ENCODE measurements at places on chromosomes 6 and 20.

DNA sequence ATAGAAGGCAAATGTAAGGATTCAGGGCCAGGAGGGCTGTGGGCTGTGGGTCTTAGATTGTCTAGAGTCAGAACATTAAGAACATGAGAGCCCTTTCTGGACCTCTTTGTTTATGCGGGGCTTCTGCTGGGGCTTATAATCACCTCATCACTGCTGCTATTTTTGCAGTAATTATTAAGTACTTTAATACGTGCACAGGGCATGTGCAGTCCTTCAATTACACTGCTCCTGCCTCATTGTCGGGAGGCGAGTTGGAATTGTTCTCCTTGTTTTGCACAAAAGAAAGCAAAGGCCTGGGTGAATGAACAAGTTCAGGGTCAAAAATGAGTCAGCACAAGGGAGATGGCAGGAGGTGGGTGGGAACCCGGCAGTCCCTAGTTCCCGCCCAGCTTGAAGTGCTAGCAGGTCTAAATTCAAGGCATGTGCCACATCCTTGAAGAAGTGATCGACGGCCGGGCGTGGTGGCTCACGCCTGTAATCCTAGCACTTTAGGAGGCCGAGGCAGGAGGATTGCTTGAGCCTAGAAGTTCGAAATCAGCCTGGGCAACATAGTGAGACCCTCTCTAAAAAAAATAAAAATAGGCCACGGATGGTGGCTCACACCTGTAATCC, 34.4 kb upstream of the PTPN1 start:
- no peak overlapping the region for H3K27ac ChIP-seq
- H3K4me1 ChIP-seq, result no peaks in the 10 kb centered on the region
- no peaks in the 10 kb centered on the region for H3K36me3 ChIP-seq

DNA sequence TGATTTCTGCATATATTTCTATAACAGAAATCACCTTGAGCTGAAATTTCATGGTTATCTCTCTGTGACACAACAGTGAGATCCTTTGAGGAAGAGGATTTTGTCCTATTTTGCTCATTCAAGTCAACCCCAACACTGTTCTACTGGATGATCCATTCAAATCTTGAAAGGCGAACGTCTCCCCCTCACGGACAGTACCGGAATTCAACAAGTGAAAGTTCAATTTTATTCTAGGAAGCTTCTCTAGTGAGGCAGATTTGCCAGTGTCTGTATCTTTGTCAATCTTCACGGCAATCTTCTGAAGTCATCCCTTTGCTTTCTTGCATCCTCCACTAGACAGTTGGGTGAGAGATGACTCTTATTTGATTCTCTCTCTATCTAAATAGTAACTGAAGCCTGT, 91.7 kb upstream of the PDE7B start:
- no peak overlapping the region for H3K4me3 ChIP-seq
- H3K27me3 ChIP-seq, result no peaks in the 10 kb centered on the region
- no peak overlapping the region for H3K27ac ChIP-seq
- H3K4me1 ChIP-seq, result no peaks in the 10 kb centered on the region

GRCh38 chr6:81762606-81763005, 10.1 kb upstream of the TENT5A start:
- no peak overlapping the region for H3K27ac ChIP-seq
- H3K4me3 ChIP-seq, result no peak overlapping the region
- H3K27me3 ChIP-seq, result no peaks in the 10 kb centered on the region
- no peaks in the 10 kb centered on the region for H3K36me3 ChIP-seq

GRCh38 chr6:5214570-5215052, 46.1 kb downstream of the LYRM4 start:
- H3K36me3 ChIP-seq, result peaks cover 14% of the 10 kb centered on the region
- H3K27me3 ChIP-seq, result no peaks in the 10 kb centered on the region

Measured in endodermal cell (in vitro differentiated cells).